ENCODE measurements at places on chromosomes 1 and 21.

GRCh38 chr1:21936366-21937031 lies 611 bp downstream of the HSPG2 start:
- no peak for DNase-seq

DNA sequence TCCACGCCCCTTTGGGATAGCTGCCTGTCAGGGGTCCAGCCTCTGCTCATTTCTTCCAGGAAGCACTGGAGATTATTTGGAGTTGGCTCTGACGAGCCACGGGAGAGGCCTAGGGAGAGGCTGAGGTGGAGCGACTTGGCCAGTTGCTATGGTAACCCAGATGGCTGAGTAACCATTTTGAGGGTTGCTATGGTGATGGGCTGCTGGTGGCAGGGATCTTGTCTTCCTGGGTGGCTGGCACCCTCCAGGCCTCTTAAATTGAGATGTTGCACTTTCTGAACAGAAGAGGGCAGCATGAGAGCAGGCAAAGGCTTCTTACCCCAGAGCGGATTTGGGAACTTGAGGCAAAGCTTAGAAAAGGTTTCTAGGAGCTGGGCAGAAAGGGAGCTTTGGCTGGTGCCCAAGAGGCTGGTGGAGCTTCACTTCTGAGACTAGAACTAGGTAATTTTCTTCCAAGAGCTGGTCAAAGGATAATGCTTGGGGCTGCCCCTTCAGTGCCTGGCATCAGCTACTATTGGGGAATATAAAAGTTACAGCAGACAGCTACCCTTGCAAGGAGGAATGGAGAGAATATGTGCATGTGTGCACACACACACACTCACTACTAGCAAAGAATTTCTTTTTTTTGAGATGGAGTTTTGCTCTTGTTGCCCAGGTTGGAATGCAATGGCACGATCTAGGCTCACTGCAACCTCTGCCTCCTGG lies 72.5 kb downstream of the NDUFS5 start:
- DNase-seq, result peak; percentile 82

DNA sequence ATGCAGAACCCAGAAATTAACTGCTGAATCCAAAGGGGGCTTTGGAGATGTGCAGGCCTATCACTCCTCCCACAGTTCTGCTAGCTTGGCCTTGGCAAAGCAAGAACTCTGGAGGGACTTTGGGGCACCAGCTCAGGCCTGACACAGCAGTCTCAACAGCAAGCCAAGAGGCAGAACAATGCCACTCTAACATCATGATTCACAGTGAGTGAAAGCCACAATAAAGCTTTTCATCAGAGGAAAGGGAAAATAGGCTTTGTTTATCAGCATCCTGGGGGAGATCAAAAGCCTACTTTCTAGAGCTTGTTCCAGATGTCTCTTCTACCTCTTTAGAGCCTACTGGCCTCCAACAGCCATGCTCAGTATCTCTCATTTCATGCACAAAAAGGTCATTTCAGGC lies 283.4 kb downstream of the KCNH1 start:
- no peak for DNase-seq

GRCh38 chr1:28196330-28196729 lies 19.8 kb upstream of the PTAFR start:
- DNase-seq, result no peak

DNA sequence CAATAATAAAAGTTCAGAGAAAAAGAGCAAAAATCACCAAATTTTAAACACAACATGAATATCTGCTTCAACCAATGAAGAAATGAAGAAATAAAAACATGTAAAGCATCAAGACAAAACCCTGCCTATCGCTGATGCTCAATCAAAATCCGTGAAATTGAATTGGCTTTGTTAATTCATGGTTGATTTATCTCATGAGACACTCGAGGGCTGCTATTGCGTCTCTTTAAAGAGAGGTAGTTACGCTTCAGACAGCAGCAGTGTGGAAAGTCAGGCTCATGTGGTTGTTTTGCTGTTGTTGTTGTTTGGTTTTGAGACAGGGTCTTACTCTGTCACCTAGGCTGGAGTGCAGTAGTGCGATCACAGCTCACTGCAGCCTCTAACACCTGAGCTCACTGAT lies 65.5 kb upstream of the RGS7 start:
- DNase-seq, result no peak

GRCh38 chr1:117674521-117675400 lies 68.9 kb downstream of the TENT5C start:
- no peak for DNase-seq

- DNase-seq, result no peak
Observed at GRCh38 chr21:34363733-34364132, at the start of gene KCNE2. TSS of gene KCNE2 (plus strand) at chr21:34364006. CDS start at chr21:34370479, 6,473 bp downstream.

- no peak for DNase-seq
Observed at GRCh38 chr1:191085121-191085520, 607.5 kb upstream of the BRINP3 start.

DNA sequence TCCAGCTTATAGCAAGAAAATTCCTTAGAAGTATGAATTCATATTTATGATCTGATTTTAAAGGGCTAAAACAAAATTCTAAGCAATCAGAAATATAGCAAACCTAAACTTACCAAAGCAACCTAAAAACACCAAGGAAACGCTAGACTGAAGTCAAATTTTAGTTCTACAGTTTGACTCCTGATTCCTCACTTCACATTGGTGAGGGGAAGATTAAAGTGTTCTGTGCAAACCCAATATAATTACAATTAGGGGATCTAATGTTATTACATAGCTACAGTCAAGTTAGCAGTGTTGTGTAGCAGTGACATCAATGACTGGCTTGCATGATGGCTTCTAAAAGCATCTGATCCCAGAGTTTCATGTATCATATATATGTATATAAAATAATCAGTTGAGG lies 11.6 kb downstream of the HNRNPU start:
- DNase-seq, result no peak

- DNase-seq, result no peak
Observed at GRCh38 chr1:184870319-184870718, 104.0 kb downstream of the NIBAN1 start.

DNA sequence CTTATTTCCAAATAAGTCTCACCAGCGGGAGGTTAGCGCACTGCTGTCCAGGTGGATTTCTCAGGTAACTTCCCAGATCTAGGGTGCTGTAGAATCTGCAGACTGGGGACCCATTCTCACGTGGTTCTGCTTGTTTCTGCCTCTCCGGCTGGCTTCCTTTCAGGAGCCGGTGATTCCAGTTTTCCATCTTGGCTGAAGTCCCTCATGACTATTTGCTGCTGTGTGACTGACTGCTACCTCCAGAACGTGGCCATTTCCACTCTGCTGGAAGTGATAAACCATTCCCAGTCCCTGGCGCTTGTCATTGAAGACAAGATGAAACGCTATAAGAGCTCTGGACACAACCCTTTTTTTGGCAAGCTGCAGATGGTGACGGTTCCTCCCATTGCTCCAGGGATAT lies 76.0 kb downstream of the DOP1B start:
- DNase-seq, result no peak

- no peak for DNase-seq
Observed at GRCh38 chr1:18957136-18957521, 653 bp upstream of the IFFO2 start.

GRCh38 chr1:44030605-44031251 lies 534 bp downstream of the SLC6A9 start:
- DNase-seq, result no peak

DNA sequence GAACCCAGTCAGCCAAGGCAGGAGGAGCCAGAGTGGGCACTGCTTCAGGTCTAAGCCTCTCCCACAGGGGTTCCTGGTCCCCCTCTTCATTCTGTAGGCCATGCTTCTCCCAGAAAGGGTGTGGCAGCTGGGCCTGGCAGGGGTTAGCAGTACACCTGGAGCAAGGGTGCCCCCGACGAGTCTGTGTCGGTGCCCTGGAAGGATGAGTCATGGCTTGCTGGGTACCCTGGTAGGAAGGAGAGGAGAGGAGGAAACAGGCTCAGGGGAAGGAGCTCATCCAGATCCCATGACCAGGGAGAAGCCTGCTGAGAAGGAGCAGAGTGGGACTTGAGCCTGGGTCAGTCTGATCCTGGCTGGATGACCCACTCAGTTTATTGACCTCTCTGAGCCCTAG lies 10.3 kb downstream of the KDF1 start:
- no peak for DNase-seq

- no peak for DNase-seq
Observed at GRCh38 chr1:45621501-45621836, 2.4 kb downstream of the CCDC17 start.

DNA sequence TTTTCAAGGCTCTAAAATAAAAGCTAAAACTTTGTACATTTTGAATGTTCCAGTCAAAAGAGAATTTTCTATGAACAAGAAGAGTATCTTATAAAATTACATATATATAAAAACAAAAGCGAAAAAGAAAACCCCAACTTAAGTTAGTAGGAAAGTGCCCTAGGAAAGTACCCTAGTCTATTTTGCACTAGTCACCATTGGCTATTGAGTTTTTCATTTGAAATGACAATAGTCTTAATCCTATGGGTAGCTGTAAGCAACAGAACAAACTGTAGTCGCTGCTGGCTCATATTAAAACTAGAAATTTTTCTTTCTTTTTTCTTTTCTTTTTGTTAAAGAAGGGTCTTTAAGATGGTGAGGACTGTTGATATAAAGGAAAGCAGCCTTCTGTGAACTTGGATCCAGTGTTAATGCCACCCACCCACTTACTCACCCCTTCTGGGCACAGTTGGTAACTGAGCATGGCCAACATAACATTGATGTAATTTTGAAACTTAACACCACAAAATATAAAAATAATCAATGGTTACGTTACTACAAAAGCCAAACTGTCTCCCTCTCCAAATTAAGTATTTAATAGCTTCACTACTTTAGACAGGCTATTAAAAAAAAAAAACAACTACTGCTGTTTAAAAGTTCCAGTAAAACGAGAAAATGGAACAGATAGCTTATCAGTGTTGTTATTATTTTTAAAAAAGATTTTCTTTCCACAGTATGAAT lies 177.0 kb downstream of the EIF4G3 start:
- no peak for DNase-seq

All from kidney glomerular epithelial cell (primary cell).